ENCODE measurements at places on chromosomes 16 and 17.

GRCh38 chr16:13791095-13791494 lies 128.9 kb upstream of the ERCC4 start:
- DNase-seq, result no peak

GRCh38 chr17:8338753-8339140 lies 893 bp upstream of the ODF4 start:
- DNase-seq, result no peak

GRCh38 chr17:14303343-14304221 lies 2.7 kb downstream of the HS3ST3B1 start:
- no peak for DNase-seq

GRCh38 chr17:37405955-37406634 lies 541 bp downstream of the ACACA start:
- DNase-seq, result no peak

DNA sequence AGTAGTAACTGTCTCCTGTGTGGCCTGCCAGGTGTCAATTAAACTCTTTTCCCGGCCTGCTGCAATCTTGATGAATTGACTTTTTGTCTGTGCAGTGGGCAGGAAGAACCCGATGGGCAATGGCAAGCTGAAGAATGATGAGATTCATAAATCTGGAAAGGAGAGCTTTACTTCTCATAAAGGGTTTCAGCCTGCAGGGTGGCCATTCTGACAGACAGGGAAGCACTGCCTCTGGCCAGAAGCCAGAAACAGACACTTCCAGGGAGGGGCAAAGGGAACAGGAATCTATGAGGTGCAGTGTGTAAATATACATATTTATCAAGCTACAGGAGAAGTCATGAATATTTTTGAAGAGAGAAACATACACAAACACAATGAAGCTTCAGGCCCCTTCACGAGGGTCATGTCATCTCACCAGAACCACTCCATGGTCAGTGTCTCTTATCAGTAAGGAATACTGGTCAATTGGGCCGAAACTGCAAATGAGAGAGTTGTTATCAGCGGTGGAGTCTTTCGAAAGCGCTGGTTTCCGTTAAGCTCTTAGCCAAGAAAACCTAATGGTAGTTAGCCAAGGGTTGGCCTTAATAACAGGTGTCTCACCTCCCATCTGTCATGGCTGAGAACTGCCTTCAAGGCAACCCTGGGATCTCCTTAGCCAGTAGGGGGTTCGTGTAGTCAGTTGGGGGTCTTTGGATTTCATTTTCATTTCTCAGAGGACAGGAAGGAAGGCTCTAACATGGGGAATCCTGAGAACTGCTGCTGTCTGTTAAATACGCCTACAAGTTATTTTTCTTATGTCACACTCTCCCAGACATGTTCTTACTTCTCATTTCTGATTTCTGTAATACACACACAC lies 1.2 kb upstream of the NARF start:
- no peak for DNase-seq
